ENCODE measurements at places on chromosomes 11 and 22.

- no peak for DNase-seq
Measured at GRCh38 chr11:72962084-72962483, 147.9 kb downstream of the ATG16L2 start.

GRCh38 chr11:28939381-28939780 lies 831.2 kb downstream of the METTL15 start:
- no peak for DNase-seq

DNA sequence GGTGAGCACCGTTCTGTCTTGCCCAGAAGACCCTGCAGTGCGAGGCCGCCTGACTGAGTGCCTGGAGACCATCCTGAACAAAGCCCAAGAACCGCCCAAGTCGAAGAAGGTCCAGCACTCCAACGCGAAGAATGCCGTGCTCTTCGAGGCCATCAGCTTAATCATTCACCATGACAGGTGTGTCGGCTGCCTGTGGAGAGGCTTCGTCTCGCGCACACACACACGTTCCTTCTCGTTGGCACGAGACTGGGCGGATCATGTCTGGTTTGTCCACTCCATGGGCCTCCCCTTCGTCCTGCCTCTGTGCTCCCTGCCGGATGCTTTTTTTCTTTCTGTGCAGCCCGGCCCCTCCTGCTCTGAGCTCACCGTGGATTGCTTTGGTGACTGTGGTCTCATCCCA lies 51.1 kb downstream of the MUC6 start:
- no peak for DNase-seq

DNA sequence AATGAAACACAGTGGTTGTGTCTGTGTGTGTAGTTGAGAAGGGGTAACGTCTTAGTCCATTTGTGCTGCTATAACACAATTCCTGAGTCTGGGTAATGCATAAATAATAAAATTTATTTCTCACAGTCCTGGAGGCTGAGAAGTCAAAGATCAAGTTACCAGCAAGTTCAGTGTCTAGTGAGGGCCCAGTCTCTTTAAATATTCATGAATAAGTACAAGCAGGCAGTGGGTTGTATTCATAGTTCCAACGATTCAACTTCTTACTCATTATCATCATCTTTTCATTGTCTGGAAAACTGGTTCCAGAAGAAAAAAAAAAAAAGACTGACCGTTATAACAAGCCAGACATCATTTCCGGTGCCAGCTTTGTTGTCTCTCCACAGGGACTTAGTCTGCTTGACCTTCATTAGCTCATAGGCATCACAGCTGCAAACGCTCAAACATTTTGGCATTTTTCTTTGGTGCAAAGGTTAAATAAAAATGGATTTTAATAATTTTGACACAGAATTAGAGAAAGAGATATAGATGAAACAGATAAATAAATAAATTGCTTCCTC lies 1297.5 kb downstream of the LRRC4C start:
- DNase-seq, result no peak

- no peak for DNase-seq
Measured at GRCh38 chr11:69617682-69618081, 23.3 kb upstream of the CCND1 start.

GRCh38 chr11:34706709-34707461 lies 86.0 kb downstream of the EHF start:
- DNase-seq, result no peak

GRCh38 chr11:21475276-21475675 lies 717.6 kb upstream of the ANO5 start:
- DNase-seq, result no peak

DNA sequence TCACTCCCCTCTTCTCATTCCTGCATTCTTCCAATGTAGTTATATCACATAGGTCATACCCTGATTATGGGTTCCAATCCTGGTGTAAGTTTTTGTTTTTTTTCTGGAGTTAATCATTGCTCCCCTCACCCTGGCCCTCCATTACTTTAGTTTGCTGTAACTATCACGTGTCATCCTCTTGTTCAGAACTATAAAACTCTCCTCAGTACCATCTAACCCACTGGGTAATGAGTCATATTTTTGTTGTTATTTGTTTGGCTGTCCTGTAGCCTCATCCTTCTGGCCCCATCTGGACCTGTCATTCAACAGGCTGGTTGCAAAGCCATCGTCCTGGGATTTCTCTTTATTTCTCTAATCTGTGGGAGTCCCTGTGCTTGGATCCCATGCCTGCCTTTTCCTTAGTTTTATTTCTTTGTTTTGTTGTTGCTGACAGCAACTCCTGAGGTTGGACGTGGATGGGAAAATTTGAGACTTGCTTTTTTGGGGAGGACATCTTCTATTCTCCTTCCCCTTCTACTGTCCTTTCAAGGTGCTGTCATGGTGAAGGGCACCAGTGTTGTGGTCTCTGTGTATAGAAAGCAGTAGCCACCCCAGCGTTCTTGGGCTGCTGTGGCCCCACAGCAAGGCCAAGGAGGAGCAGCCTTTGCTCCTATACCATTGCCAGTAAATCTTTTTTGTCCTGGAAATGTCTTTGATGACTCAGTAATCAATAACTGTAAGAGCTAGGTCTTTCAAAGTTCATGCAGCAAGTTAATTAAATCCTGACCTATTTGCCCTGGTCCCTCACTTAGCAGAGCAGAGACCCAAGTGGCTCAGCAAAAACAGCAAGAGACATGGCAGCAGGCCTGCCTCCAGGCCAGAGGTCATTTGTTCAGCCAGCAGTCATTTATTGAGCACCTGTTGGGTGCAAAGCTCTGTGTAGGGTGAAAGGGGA lies 82.5 kb downstream of the C22orf31 start:
- no peak for DNase-seq

- DNase-seq, result no peak
Measured at GRCh38 chr11:27660171-27660570, 40.1 kb downstream of the BDNF start.

GRCh38 chr11:46588131-46588530 lies 5.7 kb downstream of the AMBRA1 start:
- DNase-seq, result no peak

GRCh38 chr11:1041936-1042608 lies 5.6 kb upstream of the MUC6 start:
- DNase-seq, result no peak

- peak; percentile 1 for DNase-seq
Measured at GRCh38 chr22:20803696-20804324, 29.9 kb downstream of the SERPIND1 start.

Data from SW 1271 (cell line).